ENCODE measurements at places on chromosomes 4 and X.

DNA sequence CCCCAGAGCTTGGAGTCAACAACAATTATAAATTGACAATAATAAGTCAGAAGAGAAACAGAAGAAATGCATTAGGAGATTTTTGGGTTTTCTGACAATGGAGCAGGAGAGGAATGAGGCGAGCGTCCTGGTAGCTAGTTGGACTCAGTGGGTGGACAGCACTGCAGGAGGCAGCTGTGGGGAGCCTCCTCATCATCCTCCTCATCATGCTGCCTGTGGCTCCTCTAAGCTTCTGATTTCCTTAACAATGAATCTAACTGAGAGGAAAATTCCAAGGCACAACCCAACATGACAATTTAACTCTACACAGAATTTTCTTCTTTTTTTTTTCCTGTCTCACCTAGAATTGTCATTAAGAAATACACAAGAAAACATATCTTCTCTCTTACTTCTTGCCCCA, 357.1 kb upstream of the NOCT start:
- no peaks in the 10 kb centered on the region for H3K4me1 ChIP-seq

GRCh38 chr4:100306018-100306417, 115.8 kb upstream of the DDIT4L start:
- DNase-seq: no peak
- no peak overlapping the region for H3K4me3 ChIP-seq
- H3K27me3 ChIP-seq: no peaks in the 10 kb centered on the region
- no peaks in the 10 kb centered on the region for H3K4me1 ChIP-seq
- H3K36me3 ChIP-seq: no peaks in the 10 kb centered on the region
- no peak overlapping the region for H3K27ac ChIP-seq

- H3K4me3 ChIP-seq: no peak overlapping the region
- H3K4me1 ChIP-seq: no peaks in the 10 kb centered on the region
- H3K27ac ChIP-seq: no peak overlapping the region
- DNase-seq: no peak
These were observed 64.3 kb upstream of the GABRE start for GRCh38 chrX:152038804-152039203.

DNA sequence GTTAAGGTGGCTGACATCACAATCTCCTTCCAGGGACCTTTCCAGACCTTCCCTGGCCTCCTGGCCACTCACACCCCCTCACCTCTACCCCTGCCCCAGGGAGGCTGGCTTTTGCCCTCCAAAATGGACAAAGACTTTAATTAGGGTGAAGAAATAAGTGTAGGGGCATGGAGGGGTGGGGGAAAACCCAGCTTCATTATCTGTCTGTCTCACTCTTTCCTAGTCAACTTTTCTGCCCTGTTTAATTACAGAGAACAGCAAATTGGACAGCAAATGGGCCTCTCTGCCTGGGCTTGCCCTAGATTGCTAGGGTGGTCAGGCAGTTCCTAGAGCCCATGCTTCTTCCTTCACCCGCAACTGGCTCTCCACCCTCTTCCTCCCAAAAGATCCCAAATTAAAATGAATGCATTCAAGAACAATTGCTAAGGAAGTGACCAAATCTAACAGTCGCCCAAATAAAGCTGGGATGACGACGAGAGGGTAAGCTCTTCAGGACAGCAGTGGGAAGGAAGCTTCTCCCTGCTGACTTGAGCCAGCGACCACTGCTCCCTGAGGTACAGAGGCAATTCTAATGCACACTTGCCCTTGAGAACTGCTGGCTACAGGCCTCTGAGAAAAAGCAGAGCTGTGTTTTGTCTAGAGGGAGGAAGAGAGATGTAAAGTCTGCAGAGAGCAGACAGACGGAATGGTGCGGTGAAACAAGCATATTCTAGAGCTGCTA, 12.4 kb downstream of the RAI2 start:
- H3K27ac ChIP-seq: no peak overlapping the region
- no peak overlapping the region for H3K4me3 ChIP-seq
- no peaks in the 10 kb centered on the region for H3K4me1 ChIP-seq
- H3K27me3 ChIP-seq: no peaks in the 10 kb centered on the region

DNA sequence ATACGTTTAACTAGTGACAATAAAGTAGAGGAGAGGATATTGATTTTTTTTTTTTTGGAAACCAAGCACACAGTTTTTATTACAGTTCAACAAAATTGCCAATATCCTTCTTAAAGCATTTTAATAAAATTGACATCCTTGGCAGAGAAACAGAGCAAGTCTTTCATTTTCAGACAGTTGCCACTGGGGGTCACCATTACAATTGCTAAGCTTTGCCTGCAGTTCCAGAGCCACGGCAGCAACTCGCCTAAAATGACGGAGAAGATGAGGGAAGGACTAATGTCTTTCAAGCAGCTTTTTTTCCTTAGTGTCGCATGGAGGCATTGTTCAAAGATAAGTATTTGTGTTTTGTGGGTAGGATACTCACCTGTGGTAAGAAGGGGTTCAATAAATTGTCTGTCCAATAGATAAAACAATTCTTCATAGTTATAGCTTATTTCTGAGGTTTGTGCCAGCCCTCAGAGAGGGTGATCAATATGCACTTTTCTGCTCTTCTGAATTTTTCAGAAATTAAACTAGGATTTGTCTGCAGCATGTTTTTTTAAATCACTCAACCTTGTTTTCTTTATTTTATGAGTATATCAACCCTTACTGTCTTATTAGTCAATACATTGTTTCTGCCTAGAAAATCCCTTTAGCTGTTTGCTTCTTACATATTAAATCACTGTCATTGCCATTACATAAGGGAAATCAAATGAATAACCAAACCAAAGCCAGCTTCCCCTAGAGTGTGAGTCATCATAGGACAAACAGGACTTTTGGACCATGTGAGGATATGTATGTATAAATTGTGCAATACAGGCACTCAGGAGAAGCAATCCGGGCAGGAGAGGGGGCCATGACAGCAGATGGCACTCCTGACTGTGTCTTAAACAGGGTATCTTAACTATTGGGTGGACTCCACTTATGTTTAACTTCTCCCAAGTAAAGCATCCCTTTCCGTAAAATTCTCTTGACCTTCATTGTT, 508.1 kb upstream of the ARX start:
- H3K36me3 ChIP-seq: no peaks in the 10 kb centered on the region
- no peaks in the 10 kb centered on the region for H3K27me3 ChIP-seq
- H3K4me3 ChIP-seq: no peak overlapping the region
- H3K27ac ChIP-seq: no peak overlapping the region
- no peak for DNase-seq

GRCh38 chrX:118760025-118760424, 32.6 kb downstream of the IL13RA1 start:
- H3K36me3 ChIP-seq: no peaks in the 10 kb centered on the region
- no peak overlapping the region for H3K27ac ChIP-seq
- DNase-seq: no peak
- no peaks in the 10 kb centered on the region for H3K27me3 ChIP-seq
- no peak overlapping the region for H3K4me3 ChIP-seq

GRCh38 chrX:71910986-71911730, 513 bp downstream of the NHSL2 start:
- H3K4me3 ChIP-seq: peak overlapping the region; percentile 25
- H3K27me3 ChIP-seq: peaks cover 34% of the 10 kb centered on the region
- DNase-seq: no peak
- H3K4me1 ChIP-seq: no peaks in the 10 kb centered on the region
- H3K36me3 ChIP-seq: no peaks in the 10 kb centered on the region

GRCh38 chr4:74190919-74191397, 33.0 kb downstream of the MTHFD2L start:
- no peak for DNase-seq
- no peak overlapping the region for H3K27ac ChIP-seq
- H3K4me3 ChIP-seq: no peak overlapping the region
- no peaks in the 10 kb centered on the region for H3K4me1 ChIP-seq

- no peak overlapping the region for H3K4me3 ChIP-seq
- no peaks in the 10 kb centered on the region for H3K36me3 ChIP-seq
- no peaks in the 10 kb centered on the region for H3K4me1 ChIP-seq
- no peak for DNase-seq
- H3K27ac ChIP-seq: no peak overlapping the region
These were observed 185.7 kb upstream of the ZCCHC13 start for GRCh38 chrX:74117962-74118902.

DNA sequence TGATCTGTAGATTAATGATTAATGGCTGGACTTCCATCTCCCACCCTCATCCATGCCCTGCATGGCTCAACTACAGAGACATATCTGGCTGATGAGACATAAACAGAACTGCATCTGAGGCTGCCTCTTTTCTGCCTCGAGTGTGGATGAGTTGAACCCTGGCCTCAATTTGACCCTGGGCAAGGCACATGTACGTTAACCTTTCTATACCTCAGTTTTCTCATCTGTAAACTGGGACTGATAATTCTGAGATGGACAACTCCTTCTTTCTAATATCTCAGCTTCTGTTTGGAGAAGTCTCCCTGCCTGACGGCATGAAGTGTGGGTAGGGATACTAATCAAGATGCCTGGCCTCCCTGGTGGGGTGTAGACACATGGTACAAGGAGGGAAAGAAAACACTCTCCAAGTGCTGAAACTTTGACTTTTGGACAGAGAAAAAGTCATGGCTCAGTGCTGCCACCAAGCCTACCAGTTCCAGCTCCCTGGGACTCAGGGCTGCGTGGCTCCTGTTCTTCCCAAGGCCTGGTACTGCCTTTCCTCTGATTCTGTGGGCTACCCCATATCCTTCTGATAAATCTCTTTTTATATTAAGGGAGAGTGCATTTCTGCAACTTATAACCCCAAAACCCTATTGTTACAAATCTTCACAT, 64.4 kb downstream of the HAUS3 start:
- H3K36me3 ChIP-seq: no peaks in the 10 kb centered on the region
- DNase-seq: no peak
- no peak overlapping the region for H3K27ac ChIP-seq
- no peaks in the 10 kb centered on the region for H3K4me1 ChIP-seq
- no peak overlapping the region for H3K4me3 ChIP-seq
- H3K27me3 ChIP-seq: no peaks in the 10 kb centered on the region

DNA sequence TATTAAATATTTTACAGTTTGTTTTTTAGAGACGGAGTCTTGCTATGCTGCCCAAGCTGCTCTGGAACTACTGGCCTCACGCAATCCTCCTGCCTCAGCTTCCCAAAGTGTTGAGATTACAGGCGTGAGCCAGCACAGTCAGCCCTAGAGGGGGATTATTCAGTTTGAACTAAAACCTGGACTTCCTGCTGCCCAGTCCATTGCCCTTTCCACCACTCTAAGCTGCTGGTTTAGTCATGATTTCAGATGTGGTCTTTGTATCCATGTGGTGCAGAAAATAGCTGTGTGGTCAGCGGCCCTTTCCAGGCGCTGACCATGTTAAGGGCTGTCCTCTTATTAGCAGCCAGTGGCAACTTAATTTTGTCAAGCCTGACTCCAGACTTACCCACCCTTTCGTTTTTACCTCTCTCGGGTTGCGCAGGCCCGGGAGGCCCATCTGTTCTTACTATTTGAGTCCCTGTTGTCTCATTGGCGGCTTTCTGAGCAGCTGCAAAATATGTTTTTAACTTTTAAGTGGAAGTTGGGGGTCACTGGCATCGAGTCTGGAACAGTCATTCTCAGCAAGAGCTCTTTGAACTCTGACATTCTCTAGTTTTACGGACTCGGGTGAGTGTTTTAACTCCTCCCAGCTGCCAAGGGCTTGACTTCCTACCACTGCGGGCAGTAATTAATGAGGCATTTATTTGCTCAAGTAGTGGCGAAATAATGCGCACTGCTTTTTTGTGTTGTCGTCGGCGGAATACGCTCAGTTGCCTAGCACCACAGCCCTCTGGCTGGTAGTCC, 773 bp upstream of the VMA21 start:
- no peaks in the 10 kb centered on the region for H3K36me3 ChIP-seq
- no peaks in the 10 kb centered on the region for H3K4me1 ChIP-seq
- DNase-seq: no peak
- peak overlapping the region; percentile 70 for H3K4me3 ChIP-seq
- no peaks in the 10 kb centered on the region for H3K27me3 ChIP-seq

DNA sequence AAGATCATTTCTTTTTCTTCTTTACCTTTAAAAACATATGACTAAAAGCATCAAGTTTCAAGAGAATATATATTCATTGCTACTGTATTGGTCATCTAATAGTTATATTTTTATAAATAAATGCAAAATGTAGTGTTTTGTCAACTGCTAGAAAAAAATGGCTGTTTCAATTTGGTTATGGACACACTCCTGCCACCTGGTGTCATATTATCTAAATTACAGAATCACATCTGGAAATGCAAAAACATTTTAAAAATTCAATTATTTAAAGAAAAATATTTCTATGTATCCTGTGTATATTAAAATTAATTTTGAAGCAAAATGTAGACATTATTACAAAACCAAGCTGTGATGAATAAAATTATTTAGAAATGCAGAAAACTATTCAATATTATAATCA, 329.4 kb upstream of the PCDH18 start:
- H3K27ac ChIP-seq: no peak overlapping the region
- DNase-seq: no peak
- no peaks in the 10 kb centered on the region for H3K4me1 ChIP-seq
- no peaks in the 10 kb centered on the region for H3K36me3 ChIP-seq
- H3K4me3 ChIP-seq: no peak overlapping the region
- H3K27me3 ChIP-seq: no peaks in the 10 kb centered on the region

- no peaks in the 10 kb centered on the region for H3K27me3 ChIP-seq
- no peaks in the 10 kb centered on the region for H3K36me3 ChIP-seq
- H3K4me3 ChIP-seq: no peak overlapping the region
- H3K27ac ChIP-seq: no peak overlapping the region
- DNase-seq: no peak
- H3K4me1 ChIP-seq: peaks cover 4% of the 10 kb centered on the region
These were observed 104.2 kb upstream of the TLR2 start for GRCh38 chr4:153579872-153580271.

- no peaks in the 10 kb centered on the region for H3K36me3 ChIP-seq
- H3K4me3 ChIP-seq: no peak overlapping the region
- H3K4me1 ChIP-seq: no peaks in the 10 kb centered on the region
- H3K27ac ChIP-seq: no peak overlapping the region
- no peaks in the 10 kb centered on the region for H3K27me3 ChIP-seq
These were observed 110.4 kb upstream of the BEND4 start for GRCh38 chr4:42262701-42263490.

- no peak overlapping the region for H3K4me3 ChIP-seq
These were observed 47.0 kb downstream of the SPRY1 start for GRCh38 chr4:123443401-123444289.

DNA sequence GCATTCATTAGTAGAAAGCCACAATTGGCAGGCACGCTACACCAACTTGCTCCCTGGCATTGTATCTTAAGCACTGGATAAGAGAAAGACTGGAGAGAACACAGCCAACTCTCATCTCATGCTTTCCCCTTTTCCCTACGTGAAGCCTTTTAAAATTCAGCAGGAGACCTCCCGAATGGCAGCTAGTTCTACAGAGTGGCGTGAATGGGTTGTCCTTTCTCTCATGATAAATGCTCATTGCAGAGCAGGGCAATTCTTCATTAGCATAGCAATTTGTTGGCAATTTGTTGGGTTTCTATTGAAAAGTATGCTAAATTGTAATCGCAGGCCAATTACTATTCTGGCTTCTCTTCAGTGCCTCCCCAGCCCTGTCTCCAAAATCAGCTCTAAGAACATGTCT, 48.0 kb downstream of the SEPTIN11 start:
- H3K27me3 ChIP-seq: no peaks in the 10 kb centered on the region
- no peak overlapping the region for H3K27ac ChIP-seq
- no peaks in the 10 kb centered on the region for H3K36me3 ChIP-seq
- H3K4me3 ChIP-seq: no peak overlapping the region
- DNase-seq: no peak

GRCh38 chrX:153800746-153801145, 6.3 kb downstream of the SSR4 start:
- H3K4me3 ChIP-seq: no peak overlapping the region
- H3K27me3 ChIP-seq: no peaks in the 10 kb centered on the region
- H3K27ac ChIP-seq: no peak overlapping the region
- peaks cover 4% of the 10 kb centered on the region for H3K36me3 ChIP-seq
